ENCODE measurements at places on chromosomes 13 and 19. TPM values are rescaled to one million over a fixed set of nuclear protein-coding genes. Genes with fewer than 3 reads are reported as not detected.

The PVR gene
- total RNA-seq, result 102 TPM

The FOSB gene
- 19.0 TPM for total RNA-seq

The PRR20E gene
- not detected for total RNA-seq

The ASPDH gene
- total RNA-seq, result not detected

The FUT3 gene
- 0.06 TPM for total RNA-seq

The ZNF132 gene
- total RNA-seq, result 0.10 TPM

The ACER1 gene
- not detected for total RNA-seq

The LRP3 gene
- 61.7 TPM for total RNA-seq

The CGB1 gene
- total RNA-seq, result 0.20 TPM

The ESD gene
- total RNA-seq, result 103 TPM

The PRSS57 gene
- total RNA-seq, result not detected

The PCP2 gene
- 0.26 TPM for total RNA-seq

The CD33 gene
- not detected for total RNA-seq

The URAD gene
- total RNA-seq, result not detected

The CD22 gene
- total RNA-seq, result 0.92 TPM

The ZNF529 gene
- total RNA-seq, result 2.7 TPM
